Adipocyte (in vitro differentiated cells): ENCODE measurements at places on chromosomes 4 and X.
A peak's percentile ranks its signal among the peaks of the same experiment; 100 is the strongest.

DNA sequence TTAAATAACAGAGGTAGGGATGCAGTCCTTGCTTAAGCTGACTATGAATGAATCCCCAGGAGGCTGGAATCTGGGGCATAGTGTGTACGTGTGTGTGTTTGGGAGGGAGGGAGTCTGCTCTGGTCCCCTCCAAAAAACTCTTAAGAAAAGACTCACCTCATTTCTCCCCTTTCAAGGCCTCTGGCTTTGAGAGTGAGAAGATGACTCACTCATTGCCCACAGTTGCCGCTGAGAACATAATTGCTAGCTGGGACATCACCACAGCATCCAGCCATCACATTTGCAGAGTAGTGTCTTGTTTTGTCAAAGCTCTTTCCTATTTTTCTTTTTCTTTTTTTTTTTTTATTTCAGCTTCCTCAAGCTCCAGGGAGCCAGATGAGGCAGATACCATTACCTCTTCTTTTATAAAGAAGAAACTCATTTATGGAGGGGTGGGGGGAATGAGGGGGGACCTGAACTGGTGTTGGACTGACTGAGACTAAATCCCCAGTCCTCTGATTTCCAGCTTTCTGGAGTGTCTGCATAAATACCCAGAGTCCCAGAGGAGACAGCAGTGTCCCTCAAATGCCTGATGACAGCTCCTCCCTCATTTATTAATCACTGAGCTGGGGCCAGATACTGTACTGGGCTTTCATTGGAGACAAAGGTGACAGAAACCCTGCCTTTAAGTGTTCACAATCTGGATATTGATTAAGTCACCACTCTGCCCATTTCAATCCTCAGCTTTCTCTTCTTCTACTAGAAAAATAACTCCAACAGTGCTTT lies 61.9 kb upstream of the LAS1L start:
- peak; percentile 74 for DNase-seq

DNA sequence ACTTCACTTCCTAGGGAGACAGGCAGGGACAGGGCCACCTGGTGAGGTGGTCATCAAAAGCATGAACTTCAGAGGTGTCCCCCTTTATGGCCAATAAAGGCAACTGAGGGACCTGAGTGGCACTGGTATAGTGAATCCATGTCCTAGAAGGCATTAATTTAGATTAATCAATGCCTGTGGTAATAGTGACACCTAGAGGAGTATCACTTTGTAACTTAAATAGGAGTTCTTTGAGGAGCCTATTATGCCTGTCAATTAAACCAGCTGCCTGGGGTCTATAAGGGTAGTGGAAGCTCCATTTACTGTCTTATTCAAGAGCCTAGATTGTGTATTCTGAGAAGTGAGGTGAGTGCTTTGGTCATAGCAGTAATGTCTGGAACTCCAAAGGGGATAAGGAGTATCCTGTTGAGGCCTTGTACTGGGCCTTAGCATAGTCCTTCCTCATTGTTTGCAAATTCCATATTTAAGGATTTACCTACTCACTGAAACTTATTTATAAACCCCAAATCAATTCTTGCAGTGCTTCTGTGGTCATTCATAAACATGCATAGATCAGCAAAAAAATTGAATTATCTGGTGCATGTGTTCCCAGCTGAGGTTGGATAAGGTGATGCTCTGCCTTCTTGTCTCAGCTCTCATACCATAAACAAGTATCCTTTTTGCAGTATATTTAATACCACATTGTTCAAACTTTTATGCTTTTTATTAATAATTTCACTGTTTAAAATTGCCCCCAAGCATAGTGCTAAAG lies 213.8 kb upstream of the RADX start:
- peak; percentile 1 for DNase-seq

DNA sequence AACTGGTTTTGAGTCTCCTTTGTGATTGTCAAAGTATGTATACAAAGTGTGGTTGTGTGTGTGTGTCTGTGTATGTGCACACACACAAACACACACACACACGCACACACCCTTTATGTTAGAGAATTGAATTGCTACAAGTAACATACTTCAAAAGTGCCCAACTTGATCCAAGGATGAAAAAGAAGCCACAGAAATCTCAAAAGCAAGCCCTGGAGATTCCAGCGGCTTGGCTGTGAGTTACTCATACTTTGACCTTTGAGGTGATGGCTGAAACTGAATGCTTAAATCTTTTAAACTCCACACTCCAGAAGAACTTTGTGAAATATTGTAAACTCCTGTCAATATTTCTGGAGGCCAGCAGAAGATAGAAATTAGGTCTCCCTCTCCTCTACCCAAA lies 168.4 kb upstream of the NRK start:
- DNase-seq: peak; percentile 27

GRCh38 chrX:72712094-72712755 lies 1.9 kb downstream of the PHKA1 start:
- peak; percentile 50 for DNase-seq

DNA sequence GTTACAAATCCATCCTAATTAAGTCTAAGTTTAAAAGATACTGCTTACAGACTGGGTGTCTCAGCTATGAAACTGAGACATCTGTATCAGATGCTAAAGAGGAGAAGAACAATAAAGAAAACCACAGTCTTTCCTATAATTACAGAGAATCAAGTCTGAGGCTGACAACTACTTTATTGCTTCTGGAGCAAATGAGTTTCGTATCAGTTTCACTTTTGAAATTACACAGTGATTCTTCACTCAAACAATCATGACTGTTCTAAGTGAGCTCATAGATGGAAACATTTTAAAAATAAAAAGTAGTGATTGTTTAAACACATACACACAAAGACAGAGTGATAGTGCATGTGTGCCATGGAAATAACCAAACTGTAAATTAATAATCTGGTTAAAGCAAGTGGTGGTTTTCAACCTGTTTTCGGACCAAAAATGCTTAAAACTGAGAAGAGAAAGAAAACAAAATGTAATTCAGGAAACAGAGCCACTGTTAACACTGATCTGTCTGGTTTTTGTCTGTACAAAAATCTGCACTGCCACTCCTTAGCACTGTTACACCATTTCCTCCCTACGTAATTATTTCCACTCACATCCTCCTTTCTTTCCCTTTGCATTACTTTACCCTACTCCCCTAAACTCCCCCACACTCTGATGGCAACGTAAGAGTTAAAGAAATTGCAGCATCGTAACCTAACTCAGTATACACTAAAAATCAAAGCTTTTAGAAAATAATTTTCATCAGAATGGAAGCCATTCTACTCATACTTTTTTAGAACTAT lies 12.5 kb downstream of the RFC1 start:
- peak; percentile 77 for DNase-seq

DNA sequence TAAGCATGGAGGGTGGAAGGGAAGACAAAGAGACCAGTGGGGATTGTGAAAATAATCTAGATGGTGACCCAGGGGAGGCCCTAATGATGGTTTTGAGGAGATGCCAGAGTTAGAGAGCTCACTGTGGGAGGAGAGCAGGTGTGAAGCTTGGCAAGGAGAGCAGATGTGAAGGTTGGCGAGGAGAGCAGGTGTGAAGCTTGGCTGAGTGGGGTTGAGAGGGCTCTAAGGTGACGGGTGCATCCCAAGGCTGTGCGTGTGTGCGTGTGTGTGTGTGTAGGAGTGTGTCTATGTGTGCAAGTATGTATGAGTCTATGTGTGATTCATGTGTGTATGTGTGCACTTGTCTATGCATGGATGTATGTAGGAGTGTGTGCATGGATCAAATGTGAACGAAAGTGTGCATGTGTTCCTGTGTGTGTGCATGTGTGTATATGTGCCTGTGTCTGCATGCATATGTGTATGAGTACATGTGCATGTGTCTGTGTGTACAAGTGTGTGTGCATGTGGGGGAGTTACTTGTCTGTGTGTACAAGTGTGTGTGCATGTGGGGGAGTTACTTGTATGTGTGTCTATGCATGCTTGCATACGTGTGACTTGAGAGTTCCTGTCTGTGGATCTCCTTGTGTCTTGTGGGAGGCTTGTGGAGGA lies 72.0 kb downstream of the EVC start:
- DNase-seq: no peak

GRCh38 chrX:40449396-40449795 lies 131.4 kb upstream of the ATP6AP2 start:
- no peak for DNase-seq

DNA sequence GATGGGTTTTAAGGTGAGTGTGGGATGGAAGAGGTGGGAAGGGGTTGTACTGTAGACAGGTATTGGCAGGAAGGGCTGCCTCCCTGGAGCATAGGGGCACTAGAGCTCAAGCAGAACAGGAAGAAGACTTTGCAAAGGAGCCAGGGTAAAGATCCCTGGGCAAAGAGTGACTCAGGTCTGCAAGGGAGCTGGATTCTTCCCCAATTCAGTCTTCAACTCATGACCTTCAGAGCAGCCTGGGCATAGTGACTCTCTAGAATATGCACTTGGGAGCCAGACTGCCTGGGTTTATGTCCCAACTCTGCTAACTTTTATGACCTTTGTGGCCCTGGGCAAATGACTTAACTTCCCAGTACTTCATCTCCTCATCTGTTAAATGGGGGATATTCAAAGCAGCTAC lies 4.0 kb downstream of the LONRF3 start:
- no peak for DNase-seq

DNA sequence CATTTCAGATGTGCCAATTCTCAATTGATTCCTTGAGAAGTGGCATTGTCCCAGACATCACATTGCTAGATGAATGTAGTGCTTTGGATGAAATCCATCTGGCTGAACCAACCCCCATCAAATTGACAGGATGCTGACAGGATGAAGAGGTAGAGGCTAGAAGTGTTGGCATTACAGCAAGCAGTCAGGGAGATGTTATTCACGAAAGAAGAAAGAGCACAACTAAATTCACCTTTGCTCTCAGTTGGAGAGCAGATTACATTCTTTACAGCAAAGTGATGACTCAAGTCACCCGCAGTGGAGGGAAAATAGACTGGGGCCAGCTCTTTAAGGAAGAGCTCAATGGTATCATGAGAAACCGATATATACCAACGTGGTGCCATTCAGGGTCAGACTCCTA lies 259.6 kb downstream of the C4orf33 start:
- DNase-seq: no peak

DNA sequence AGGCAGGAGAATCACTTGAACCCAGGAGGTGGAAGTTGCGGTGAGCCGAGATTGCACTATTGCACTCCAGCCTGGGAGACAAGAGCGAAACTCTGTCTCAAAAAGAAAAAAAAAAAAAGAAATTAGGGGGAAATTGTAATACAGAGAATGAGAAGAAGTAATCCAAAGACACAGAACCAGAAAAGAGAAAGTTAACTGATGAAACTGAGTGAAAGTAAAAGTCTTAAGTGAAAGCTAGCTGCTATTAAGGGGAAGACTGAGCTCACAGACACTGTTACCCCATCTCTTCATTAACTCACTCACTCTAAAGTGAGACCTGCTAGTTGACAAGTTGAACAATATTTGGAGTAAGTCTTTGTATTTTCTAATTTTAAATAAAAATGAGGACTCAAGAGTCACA lies 763.0 kb upstream of the PCDH10 start:
- no peak for DNase-seq

- DNase-seq: peak; percentile 36
Measured at GRCh38 chr4:140807491-140808252, 51.5 kb upstream of the TBC1D9 start.

GRCh38 chrX:10235851-10236250 lies 79.1 kb downstream of the CLCN4 start:
- DNase-seq: peak; percentile 73

DNA sequence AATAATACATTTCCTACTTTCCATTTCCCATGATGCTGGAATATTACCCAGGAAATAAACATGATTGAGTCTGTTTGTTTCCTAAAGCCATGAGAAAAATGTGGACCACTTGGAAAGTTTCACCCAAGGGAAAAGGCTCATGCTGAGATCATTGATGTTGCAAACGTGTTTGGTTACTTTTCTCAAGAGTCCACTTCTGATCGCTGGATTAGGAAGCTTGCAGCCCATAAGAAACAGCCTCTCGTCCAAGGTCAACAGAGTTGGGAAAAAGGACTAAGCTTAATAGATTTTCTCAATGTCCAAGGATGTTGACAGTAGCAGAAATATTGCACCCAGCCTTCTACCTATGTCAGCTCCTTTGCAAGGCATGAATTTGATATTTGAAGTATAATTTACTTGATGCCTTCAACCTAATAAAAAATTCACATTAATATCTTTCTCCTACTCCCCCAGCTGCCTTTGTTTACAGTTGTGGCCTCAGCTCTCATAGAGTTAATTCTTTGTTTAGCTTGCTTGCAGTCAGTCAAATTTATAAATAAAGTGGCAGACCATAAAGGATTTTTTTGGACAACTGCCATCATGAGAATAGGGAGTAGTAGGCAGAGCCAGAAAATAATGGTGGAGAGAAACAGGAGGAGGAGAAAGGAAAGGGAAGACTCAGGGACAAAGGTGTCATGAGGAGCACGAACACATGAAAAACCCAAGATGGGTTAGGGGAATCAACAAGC lies 65.6 kb upstream of the BLTP1 start:
- DNase-seq: no peak

- no peak for DNase-seq
Measured at GRCh38 chr4:52317981-52318380, 266.9 kb downstream of the SPATA18 start.

- peak; percentile 78 for DNase-seq
Measured at GRCh38 chr4:26687728-26688127, 103.8 kb downstream of the TBC1D19 start.

DNA sequence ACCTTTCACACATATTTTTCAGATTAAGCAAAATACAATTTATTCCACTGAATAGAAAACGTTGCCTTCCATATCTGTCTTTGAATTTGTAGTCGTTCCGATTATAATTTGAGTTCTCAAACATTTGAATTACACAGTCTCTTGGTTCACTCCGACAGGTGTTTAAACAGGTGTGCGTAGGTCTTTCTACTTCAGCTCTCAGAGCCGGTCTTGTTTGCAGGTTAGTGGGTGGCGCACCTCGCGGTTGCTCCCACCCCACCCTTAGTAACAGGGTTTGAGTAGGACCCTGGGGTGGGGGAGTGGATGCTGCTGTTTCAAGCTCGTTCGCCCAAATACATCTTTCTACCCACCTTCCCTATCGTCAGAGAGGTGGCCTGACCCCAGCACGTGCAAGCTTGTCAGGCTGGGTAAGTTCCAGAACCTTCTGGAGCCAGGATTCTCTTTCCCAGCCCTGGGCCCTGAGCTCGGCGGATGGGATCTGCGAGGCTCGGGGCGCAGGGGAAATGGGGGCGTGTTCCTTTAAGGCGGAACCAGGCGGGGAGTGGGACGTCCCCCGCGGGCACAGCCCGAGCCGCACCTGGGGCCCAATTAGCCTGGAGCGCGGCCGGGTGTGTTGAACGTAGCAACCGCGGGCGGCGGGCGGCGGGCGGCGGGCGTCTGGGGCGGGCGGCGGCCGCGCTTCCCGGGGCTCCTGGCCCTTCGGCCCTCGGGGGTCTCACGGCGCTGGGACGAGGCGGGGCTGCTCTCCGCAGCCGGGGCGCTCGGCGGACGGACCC lies at the start of gene FAM149A:
Gene FAM149A, plus strand, starts transcription at position 591 of the 776 bp plus-strand sequence.
- DNase-seq: peak; percentile 26

- no peak for DNase-seq
Measured at GRCh38 chrX:12315526-12315925, 177.3 kb downstream of the FRMPD4 start.

DNA sequence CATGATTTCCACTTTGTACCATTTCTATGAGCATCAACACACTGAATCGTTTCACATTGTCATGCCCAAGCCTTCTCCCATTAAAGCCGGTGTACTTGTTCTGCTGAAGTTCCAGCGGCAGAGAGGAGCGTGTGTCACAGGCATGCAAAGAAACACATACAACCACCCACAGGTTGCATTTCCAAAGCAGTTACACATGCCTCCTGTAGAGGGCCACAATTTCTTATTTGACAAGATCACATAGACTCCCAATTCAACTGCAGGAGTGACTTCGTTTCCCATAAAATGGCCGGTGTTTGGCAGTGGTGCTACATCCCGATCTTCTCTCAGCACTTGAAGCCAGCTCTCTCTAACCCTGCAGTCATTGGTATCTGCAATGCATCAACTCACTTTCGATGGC lies 992.6 kb downstream of the NLGN4X start:
- DNase-seq: no peak
